ENCODE measurements at places on chromosomes 6 and 20. TPM values are rescaled to one million over a fixed set of nuclear protein-coding genes. Genes with fewer than 3 reads are reported as not detected.

GRCh38 chr20:2697768-2698167, 5.2 kb downstream of the EBF4 start:
- no peak for DNase-seq
- peaks cover 1% of the 10 kb centered on the region for H3K4me1 ChIP-seq
- H3K27me3 ChIP-seq, result peaks cover 31% of the 10 kb centered on the region
- no peak overlapping the region for H3K4me3 ChIP-seq
- no peak overlapping the region for H3K27ac ChIP-seq

Gene IGF2R
- total RNA-seq, result 82.4 TPM

DNA sequence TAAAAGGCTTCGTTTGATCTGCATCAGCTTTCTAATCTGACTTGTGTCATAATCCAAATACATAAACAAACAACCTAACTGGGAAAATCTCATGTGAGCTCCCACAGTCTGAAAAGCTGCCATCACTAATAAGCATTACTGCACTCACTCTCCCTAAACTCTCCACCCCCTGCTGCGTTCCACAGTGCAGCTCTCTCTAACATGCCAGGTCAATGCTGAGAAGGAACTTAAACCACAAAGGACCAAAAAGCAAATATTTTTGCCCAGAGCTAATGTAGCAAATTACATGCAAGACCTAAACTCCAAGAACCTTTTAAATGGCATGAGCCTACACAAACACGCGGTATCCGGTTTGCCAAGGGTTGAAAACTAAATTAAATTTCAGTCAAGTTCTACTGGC, 542.3 kb upstream of the JARID2 start:
- H3K4me1 ChIP-seq, result peaks cover 36% of the 10 kb centered on the region
- no peaks in the 10 kb centered on the region for H3K27me3 ChIP-seq
- H3K27ac ChIP-seq, result no peak overlapping the region
- DNase-seq, result no peak
- peaks cover 19% of the 10 kb centered on the region for H3K36me3 ChIP-seq

Gene HSPA12B
- not detected for total RNA-seq

DNA sequence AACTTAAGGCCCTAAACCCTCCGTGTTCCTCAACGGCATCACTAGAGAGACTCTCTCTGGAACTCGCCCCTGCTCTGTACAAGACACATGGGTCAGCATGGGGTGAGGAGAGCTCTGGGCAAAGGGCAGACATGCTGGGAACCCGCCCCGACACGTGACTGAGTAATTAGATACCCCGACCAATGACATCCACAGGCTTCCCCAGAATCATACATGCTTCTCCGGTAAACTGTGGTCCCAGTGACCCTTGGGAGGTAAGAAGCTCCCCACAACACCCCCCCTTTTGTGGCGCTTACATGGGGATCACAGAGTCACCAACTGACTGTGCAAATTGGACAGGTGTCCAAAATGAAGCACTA, 31.7 kb upstream of the RPS6KA2 start:
- no peak for DNase-seq
- no peak overlapping the region for H3K27ac ChIP-seq
- peaks cover 22% of the 10 kb centered on the region for H3K27me3 ChIP-seq
- peaks cover 6% of the 10 kb centered on the region for H3K4me1 ChIP-seq
- H3K4me3 ChIP-seq, result no peak overlapping the region
- no peaks in the 10 kb centered on the region for H3K36me3 ChIP-seq

GRCh38 chr6:48071833-48072232, 39.2 kb downstream of the PTCHD4 start:
- no peak overlapping the region for H3K4me3 ChIP-seq
- H3K27ac ChIP-seq, result no peak overlapping the region
- no peaks in the 10 kb centered on the region for H3K36me3 ChIP-seq

Gene ATP9A
- 22.7 TPM for total RNA-seq

DNA sequence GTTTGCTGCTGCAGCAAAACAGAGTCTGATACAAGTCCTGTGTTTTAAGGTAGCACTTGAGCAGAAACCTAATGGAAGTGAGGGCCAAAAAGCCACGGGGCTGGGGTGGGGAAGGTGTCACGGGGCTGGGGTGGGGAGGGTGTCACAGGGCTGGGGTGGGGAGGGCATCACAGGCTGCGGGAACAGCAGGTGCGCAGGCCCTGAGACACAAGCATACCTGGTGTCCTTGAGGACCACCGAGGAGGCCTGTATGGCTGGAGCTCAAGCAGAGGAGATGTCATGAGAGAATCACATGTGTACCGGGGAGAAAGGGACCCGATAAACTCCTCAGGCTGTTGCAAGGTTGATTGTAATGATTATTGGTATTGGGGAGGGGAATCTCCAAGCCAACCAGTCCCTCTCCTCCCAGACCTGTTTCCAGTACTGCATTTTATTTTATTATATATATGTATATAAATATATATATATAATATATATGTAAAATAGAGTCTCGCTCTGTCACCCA, 13.6 kb upstream of the SPO11 start:
- H3K27ac ChIP-seq, result no peak overlapping the region
- DNase-seq, result no peak
- H3K36me3 ChIP-seq, result no peaks in the 10 kb centered on the region
- H3K27me3 ChIP-seq, result peaks cover 6% of the 10 kb centered on the region
- H3K4me1 ChIP-seq, result no peaks in the 10 kb centered on the region

Gene BTNL2
- not detected for total RNA-seq

Gene TRIM15
- 0.41 TPM for total RNA-seq

Gene GTF3C6
- 146 TPM for total RNA-seq

GRCh38 chr20:24275946-24276705, 193.3 kb upstream of the SYNDIG1 start:
- no peak for DNase-seq
- H3K4me3 ChIP-seq, result no peak overlapping the region
- H3K27ac ChIP-seq, result no peak overlapping the region
- H3K27me3 ChIP-seq, result peaks cover 25% of the 10 kb centered on the region

Gene POFUT1
- 68.8 TPM for total RNA-seq

- DNase-seq, result no peak
- no peaks in the 10 kb centered on the region for H3K27me3 ChIP-seq
- no peak overlapping the region for H3K4me3 ChIP-seq
- H3K4me1 ChIP-seq, result peaks cover 20% of the 10 kb centered on the region
- H3K36me3 ChIP-seq, result peaks cover 6% of the 10 kb centered on the region
Observed at GRCh38 chr20:19624221-19624965, 133.7 kb upstream of the RIN2 start.

DNA sequence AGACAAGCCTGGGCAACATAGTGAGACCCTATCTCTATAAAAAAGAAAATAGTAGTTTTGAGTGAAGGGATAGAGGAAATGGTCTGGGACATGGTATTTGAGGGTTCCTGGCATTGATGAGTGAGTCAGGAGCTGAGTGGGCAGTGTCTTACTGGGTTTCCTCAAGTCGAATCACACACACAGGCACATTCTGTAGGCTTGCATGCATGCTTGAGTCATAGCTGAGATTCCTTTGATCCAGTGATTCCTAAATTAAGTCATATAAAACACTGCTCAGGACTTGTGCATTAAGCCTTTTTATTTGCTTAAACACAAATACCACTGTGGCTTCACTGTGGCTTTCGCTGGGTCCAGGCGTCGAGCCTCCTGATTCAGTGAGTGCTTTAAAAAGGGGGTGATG, 71.8 kb upstream of the TMEM181 start:
- peaks cover 6% of the 10 kb centered on the region for H3K4me1 ChIP-seq
- H3K36me3 ChIP-seq, result no peaks in the 10 kb centered on the region
- H3K4me3 ChIP-seq, result no peak overlapping the region

DNA sequence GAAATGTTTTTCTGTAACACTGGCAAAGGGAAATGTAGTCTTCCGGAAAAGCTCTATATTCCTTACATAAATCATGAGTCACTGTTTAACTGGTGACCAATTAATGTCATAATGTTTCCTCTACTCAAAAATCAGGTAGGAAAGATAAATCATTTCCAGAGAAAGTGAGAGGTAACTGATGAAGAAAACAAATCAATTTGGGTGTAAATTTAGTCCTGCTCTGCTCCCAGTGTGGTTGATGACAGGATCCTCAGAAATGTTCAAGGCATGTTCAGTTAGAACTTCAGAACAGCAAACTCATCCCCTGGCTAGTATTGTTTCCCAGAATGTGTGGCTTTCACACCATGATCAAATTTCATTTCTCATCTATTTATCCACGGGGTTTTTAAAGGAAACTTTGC, 38.8 kb upstream of the SPACA1 start:
- H3K27me3 ChIP-seq, result peaks cover 4% of the 10 kb centered on the region
- H3K4me3 ChIP-seq, result no peak overlapping the region
- DNase-seq, result no peak
- H3K36me3 ChIP-seq, result no peaks in the 10 kb centered on the region

GRCh38 chr6:66940003-66940402, 1233.0 kb upstream of the EYS start:
- no peak overlapping the region for H3K4me3 ChIP-seq
- no peaks in the 10 kb centered on the region for H3K36me3 ChIP-seq
- DNase-seq, result no peak
- H3K27me3 ChIP-seq, result no peaks in the 10 kb centered on the region
- no peaks in the 10 kb centered on the region for H3K4me1 ChIP-seq

DNA sequence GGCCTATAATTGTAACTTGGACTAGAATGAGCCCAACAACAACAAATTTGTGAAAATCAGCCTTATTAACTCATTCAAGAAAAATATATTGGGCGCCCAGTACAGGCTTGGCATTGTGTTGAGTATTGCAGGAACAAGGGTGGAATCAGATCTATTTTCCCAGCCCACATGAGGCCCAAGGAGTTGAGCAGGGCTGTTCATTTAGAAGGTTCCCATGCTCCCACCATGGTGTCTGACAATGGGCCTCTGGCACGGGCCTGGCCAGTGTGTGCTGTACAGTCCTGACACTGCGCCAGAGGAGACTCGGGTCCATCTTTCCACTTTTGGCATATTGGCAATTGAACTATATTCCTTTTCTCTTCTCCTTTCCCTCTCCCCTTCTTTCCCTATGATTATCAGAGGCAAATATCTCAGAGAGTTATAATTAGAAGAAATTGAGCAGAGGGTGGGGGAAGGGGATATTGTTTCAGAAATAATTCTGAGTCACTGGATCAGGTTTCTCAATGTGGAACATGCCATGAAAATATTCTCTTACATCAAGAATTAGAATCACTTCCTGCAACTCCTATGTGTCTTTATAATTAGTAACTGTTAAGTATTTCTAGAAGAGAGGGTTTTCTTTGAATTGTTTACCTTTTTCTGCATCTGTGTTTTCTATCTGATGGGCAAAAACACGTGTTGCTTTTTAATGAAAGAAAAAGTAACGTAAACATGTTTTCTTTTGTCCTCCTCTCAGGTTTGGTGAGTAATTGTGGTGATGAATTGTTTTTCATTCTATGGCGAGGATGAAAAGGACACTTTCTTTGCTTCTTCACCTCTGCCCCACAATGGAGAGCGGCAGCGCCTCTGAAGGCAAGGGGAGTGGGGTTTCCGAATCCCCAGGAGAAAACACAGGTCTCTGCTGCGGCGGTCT, 209.4 kb downstream of the FOXA2 start:
- H3K4me1 ChIP-seq, result no peaks in the 10 kb centered on the region

DNA sequence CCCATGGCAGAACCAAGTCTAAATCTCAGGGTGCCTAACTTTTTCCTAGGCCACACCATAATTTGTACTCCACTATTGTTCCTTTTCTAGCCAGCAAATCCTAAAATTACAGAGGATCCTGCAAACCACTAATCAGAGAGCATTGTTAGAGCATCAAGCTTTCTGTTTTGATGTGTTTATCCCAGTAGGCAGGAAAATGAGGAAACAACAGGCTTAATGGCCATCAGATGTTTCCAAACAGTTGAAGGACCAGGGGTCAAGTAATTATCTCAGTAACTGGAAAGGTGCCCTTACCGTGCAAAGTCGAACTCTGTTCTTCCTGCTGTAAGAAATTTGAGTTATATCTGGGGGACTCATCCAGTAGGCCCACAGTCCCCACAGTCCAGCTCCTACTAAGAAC, 58.7 kb downstream of the RALY start:
- H3K27ac ChIP-seq, result no peak overlapping the region
- DNase-seq, result no peak

DNA sequence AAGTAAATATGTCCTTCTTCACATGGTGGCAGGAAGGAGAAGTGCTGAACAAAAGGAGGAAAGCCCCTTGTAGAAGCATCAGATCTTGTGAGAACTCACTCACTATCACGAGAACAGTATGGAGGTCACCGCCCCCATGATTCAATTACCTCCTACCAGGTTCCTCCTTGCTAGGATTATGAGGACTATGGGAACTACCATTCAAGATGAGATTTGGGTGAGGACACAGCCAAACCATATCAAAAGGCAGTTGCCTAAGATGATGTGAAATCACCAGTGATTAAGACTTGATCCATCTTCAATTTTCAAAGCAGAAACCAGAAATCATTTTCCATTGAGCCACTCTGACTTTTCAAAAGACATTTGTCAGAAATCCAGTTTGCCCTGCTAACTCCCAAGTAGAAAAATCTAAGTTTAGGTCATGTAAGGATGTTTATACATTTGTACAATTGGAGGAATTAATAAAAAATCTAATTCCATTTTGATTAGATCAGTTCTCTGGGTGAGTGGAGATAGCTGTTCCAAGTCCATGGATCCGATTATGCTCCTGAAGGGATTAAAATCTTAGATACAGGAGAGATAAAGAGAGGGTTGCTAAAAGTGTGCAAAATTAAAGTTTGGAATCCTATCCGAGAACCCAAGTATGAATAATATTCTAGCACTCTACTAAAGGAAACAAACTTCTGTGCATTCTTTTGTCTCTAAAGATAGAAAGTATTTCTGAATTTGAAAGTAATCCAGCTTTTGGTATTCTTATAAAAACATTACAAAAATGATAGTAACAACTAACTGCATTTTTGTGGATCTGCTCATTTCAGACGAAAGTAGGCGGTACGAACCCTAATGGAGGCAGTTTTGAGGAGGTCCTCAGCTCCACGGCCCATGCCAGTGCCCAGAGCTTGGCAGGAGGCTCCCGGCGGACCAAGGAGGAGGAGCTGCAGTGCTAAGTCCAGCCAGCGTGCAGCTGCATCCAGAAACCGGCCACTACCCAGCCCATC, 39.5 kb downstream of the HDDC2 start:
- no peaks in the 10 kb centered on the region for H3K27me3 ChIP-seq
- H3K4me1 ChIP-seq, result no peaks in the 10 kb centered on the region
- no peaks in the 10 kb centered on the region for H3K36me3 ChIP-seq
- no peak for DNase-seq

GRCh38 chr20:8304124-8304816, 172.2 kb downstream of the PLCB1 start:
- no peak overlapping the region for H3K27ac ChIP-seq
- peaks cover 4% of the 10 kb centered on the region for H3K4me1 ChIP-seq
- H3K36me3 ChIP-seq, result no peaks in the 10 kb centered on the region
- H3K4me3 ChIP-seq, result no peak overlapping the region
- H3K27me3 ChIP-seq, result peaks cover 6% of the 10 kb centered on the region
- no peak for DNase-seq

- H3K27ac ChIP-seq, result no peak overlapping the region
- peaks cover 38% of the 10 kb centered on the region for H3K4me1 ChIP-seq
- H3K36me3 ChIP-seq, result no peaks in the 10 kb centered on the region
- no peak for DNase-seq
Observed at GRCh38 chr20:51060301-51060700, 37.4 kb upstream of the KCNG1 start.

DNA sequence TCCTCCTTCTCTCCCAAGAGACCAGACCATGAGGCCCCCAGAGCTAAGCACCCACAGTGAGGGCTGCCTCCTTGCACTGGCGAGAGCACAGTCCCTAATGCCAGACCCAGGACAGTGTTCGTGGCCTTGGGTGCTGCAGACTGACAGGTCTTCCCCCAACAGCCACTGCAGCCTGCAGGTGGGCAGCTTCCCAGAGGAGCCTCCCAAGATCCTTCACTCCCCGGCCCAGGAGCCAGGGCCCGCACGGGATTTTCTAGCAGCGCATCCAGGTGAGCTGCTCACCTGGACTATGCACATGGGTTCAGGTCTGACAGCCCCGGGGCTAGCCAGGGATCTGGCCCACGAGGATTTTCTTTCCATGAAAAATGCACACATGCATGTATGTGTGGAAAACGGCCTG, 41.7 kb downstream of the SUMO4 start:
- H3K27ac ChIP-seq, result no peak overlapping the region
- H3K4me1 ChIP-seq, result peaks cover 31% of the 10 kb centered on the region
- H3K36me3 ChIP-seq, result no peaks in the 10 kb centered on the region

Measured in activated T-helper 2 cell treated with anti-CD3 and anti-CD28 coated beads, Interferon-gamma antibody, Interleukin-2, Interleukin-4, amounts not matched to agents 10 μg/mL and 5 μg/mL and 100 μg/mL, durations not matched to agents 14 hours and 24 hours and 36 hours (primary cell).